ENCODE measurements at places on chromosomes 2 and 18.

GRCh38 chr2:32678825-32679224 lies 51.0 kb downstream of the TTC27 start:
- DNase-seq = no peak

DNA sequence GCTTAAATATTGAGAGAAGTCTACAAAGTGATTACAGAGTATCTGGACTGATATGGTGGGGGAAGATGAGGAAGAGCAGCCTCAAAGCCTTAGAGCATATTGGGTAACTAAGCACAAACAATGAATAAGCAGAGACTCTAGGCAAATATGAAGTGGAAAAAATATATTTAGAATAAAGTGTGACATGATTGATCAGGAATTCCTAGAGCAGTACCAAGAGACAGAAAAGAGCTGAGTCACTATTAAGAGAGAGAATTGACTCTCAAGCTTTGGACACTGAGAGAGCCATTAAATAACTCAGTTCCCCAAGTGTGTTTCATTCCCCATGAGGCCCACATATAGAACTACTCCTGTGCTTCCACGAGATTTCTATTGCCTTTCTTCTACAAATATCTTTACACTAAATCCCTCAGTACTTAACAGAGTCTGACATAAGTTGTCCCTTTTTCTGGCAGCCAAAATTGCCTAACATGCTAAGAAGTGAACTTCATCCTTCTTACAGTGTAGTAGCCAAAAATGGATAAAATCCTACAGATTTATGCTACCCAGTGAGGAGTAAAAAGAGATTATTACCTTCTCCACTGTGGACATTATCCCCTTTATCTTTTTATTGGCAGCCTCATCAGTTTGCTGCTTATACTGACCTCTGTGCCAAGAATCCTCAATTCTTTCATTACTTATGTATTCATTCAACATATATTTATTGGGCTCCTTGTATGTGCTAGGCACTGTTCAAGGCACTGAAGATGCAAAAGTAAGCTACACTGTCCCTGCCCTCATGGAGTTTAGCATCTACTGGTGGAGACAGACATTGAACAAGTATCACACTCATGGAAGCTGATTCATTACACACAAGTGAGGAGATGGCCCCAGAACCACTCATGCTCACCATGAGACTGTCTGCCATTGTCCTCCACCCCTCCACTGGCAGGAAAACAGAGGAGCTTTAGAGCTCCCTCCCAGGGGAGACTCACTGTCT lies 45.4 kb downstream of the SLC40A1 start:
- DNase-seq = no peak

- peak; percentile 76 for DNase-seq
These were observed 60.5 kb upstream of the POMC start for GRCh38 chr2:25228848-25229278.

- no peak for DNase-seq
These were observed 25.0 kb upstream of the MAP3K20 start for GRCh38 chr2:173050684-173051083.

- no peak for DNase-seq
These were observed 108.8 kb upstream of the PPP1CB start for GRCh38 chr2:28642796-28643195.

DNA sequence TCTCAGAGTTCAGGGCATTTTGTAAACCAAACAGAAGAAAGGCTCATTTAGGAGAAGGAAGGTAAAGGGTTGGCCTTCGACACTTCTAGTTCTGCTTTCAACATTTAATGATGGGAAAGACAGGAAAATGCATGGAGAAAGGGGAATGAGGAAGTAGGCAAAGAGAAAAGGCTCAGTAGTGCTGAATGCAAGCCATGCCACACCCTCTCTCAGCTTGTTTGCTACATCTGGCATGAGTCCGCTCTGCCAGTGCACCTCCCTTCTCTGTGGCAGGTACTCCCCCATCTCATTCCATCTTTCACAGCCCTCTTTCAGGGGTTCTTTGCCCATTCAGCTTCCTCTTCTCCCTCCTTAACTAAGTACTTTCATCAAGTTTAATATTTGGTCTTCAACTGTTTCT lies 120.9 kb upstream of the ITGB6 start:
- no peak for DNase-seq

GRCh38 chr2:16068552-16068940 lies 128.2 kb downstream of the MYCN start:
- no peak for DNase-seq

GRCh38 chr18:11148680-11149440 lies 509 bp downstream of the PIEZO2 start:
- no peak for DNase-seq

DNA sequence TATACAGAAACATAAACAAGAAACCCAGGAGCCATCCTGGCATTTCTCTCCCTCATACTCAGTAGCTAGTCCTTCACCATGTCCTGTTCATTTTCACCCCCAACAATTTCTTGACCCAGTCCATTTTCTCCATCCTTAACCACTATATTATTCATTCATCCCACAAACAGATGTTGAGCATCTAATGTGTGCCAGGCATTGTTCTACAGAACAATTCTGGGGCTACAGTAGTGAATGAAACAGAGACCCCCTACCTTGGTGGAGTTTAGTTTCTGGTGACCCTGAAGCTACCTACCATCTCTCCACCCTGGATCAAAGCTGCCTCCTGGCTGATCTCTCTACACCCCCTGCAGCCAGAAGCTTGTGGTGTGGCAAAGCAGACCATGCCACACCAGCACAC lies 27.5 kb upstream of the BZW1 start:
- DNase-seq = no peak

GRCh38 chr2:10632230-10632629 lies 57.5 kb downstream of the NOL10 start:
- DNase-seq = no peak

All from Ammon's horn (tissue), 1 donor.